ENCODE measurements at places on chromosomes 2 and 18. TPM values are rescaled to one million over a fixed set of nuclear protein-coding genes. Genes with fewer than 3 reads are reported as not detected.

- DNase-seq: peak; percentile 94
Observed at GRCh38 chr2:28391564-28392296, 928 bp upstream of the FOSL2 start.

DNA sequence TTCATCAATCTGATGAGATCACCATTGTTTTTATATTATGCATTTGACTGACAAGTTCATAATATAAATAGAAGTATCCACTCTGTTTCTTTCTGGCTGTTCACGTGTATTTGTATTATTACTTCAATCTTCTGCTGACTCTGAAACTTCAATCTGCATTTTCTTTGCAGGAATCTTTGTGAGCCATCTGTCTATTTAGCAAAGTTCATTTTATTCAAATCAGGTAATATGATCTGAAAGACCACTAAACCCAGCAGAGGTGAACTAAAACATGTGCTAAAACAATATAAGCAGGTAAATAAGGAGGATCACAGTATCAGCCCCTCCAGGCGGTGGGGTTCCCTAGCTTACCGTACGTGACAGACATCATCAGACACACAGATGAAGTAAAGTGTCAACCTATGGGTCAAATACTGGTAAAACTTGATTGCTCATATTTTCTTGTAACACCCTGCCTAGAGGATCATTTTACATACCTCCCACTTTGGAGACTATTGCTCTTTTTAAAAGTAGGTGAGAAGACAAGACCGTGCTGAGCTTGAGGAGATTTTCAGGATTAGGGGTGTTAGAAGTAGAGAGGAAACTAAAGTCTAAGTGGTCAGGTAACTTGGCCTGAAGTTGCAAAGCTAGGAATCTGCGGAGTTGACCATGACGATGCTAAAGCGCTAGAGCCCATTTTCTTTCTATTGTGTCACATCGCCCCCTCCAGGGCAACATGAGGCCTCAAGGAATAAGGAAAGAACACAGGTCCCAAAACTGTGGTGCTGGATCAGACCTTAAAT, 9.0 kb downstream of the DTNB start:
- DNase-seq: peak; percentile 80

ACMSD gene
- 6.5 TPM for total RNA-seq

GRCh38 chr2:190858817-190859216, 21.8 kb upstream of the GLS start:
- no peak for DNase-seq

GRCh38 chr2:16962505-16962904, 296.9 kb upstream of the CYRIA start:
- no peak for DNase-seq

GRCh38 chr2:134307334-134307733, 53.5 kb downstream of the MGAT5 start:
- DNase-seq: no peak

DUSP19 gene
- 3.3 TPM for total RNA-seq
